ENCODE measurements at places on chromosomes 12 and 14.

GRCh38 chr14:67851785-67852410 lies 32.3 kb downstream of the RAD51B start:
- DNase-seq, result no peak

DNA sequence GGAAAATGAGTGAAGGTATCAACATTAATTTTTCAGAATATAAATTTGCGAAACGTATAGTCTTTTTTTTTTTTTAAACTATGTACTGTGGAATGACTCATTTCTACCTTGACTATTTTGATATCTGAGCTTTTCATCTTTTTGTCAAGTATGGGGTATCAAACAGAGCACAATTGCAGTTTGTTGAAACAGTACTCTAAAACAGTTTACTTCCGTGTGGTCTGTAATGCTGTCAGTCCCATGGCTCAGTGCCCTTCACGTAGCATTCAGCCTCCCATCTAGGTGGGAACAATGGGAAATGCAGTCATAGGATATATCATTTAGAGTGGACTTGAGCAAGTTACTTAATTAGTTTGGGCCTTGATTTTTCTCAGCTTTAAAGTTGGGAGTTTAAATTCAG lies 139.5 kb downstream of the ERC1 start:
- no peak for DNase-seq

DNA sequence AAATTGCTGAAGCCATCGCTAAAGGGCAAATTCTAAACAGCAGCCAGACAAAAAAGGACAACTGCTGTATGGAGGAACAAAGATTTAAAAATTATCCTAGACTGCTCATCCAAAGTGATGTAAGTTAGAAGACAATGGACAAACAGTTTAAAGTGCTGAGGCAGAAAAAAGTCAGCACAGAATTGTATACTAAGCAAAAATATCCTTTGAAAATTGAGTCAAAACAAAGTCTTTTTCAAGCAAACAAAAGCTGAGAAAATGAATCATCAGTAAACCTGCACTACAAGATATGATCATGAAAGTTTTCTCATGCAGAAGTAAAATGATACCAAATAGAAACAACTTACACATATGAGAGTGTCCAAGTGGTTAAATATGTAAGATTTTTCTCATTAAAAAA lies 43.6 kb downstream of the EML5 start:
- DNase-seq, result no peak

- no peak for DNase-seq
These were observed 392.5 kb downstream of the ADAMTS20 start for GRCh38 chr12:43159506-43159905.

- peak; percentile 62 for DNase-seq
These were observed 52.2 kb downstream of the GOLGA5 start for GRCh38 chr14:92846162-92846897.

GRCh38 chr12:6241495-6241894 lies 41.3 kb downstream of the CD9 start:
- no peak for DNase-seq

- no peak for DNase-seq
These were observed 13.5 kb downstream of the MANSC1 start for GRCh38 chr12:12336511-12336910.

- DNase-seq, result peak; percentile 6
These were observed 56.7 kb upstream of the LRFN5 start for GRCh38 chr14:41549821-41550607.

DNA sequence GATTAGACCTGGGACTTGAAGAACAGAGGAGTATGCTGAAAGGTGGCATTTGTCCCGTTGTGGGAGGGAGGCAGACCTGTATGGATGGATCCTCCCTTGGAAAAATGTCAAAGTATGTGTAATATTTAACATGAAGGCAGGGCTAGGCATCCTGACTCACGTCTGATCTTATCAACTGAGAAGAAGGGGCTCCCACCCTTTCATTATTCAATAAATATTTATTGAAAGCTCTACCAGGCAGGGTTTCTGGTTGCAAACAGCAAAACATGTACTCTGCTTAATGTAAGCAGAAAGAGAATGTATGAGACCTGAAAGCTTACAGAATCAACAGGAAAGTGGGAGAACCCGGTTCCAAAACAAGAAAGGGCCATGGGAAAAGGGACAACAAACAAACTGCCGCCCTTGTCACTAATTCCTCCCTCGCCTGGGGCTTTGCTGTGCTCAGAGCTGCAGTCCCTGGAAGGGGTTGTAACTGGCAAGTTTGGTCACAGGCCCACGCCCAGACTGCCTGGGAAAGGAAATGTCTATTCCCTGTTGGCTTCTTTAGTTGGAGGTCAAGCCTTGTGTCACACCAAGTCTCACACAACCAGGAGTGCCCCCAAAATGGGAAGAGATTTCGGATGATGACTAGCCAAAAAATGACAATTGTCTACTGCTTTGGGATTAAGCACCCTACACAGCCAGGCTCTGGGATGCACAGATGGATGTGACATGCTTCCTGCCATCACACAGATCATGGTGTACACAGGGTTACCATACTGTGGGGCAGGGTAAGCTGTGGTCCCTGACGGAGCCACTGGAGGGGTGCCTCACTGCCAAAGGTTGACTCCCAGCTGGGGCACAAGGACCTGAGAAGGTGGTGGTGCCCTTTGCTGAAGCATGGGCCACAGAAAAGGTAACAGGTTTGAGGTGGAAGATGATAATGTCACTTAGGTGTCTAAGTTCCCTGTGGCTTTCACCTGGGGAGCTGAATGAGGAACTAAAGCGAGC lies 36.8 kb downstream of the RAB35 start:
- DNase-seq, result no peak

GRCh38 chr14:55123101-55123500 lies 6.0 kb upstream of the LGALS3 start:
- DNase-seq, result peak; percentile 91

DNA sequence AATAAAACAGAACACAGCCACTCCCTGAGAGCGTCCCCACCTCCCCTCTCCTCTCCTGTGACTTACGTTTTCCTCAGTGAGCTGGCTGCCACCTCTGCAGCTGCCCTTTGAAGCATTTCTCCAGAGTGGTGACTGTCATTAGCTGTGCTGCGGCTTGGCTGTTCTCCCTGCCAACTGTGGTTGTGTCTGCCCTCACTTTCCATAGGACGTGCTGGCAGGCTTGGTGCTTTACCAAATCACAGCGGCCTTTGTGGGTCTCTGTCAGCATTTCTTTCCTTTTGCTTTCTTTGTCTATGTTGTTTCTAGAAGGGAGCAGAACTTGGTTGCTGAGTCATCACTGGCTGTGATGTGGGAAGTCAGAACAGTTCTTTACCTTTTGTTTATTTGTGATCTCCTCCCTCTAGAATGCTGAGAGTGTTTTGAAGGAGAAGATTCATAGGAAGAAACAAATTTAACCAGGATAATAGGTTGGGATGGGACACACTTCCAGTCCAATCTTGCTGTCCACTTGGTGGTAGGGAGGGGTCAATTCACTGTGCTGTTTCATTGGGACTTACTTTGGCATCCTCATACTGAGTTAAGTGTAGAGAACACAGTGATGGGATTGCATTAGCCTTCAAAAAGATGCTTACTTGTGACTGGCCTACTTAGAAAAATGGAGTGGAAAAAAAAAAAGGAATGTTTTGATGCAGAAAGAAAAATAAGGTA lies 88.2 kb downstream of the TMX1 start:
- DNase-seq, result peak; percentile 70

DNA sequence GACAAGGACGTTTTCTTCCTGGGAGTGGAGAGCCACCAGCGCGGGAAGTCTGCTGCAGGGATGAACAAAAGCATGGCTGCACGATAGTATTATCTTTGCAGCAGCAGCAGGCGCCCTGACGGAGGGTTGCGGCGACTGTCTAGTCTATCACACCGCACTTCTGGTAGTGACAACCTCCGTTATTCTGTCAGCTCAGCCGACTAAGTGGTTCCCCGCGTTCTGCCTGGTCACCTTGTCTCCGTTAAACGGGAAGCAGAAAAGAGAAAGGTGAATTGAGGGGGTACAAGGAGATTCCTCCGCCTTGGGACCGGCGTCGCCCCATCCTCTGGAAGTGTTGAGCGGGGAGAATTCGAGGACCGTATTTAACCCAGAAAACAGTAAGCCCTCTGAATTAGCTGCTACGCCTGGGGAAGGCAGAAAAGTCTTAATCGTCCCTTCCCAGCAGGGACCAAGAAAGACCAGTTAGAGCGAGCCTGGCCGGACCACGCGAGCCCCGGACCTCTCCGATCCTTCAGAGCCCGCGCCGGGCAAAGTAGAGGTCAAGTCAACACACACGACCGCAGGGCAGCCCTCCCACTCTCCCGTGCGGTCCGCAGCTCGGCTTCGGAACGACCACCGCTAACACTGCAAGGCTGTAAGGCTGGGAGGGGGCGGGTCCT lies 536 bp upstream of the DAAM1 start:
- no peak for DNase-seq

GRCh38 chr14:61455351-61455750 lies 134.0 kb downstream of the PRKCH start:
- DNase-seq, result no peak

DNA sequence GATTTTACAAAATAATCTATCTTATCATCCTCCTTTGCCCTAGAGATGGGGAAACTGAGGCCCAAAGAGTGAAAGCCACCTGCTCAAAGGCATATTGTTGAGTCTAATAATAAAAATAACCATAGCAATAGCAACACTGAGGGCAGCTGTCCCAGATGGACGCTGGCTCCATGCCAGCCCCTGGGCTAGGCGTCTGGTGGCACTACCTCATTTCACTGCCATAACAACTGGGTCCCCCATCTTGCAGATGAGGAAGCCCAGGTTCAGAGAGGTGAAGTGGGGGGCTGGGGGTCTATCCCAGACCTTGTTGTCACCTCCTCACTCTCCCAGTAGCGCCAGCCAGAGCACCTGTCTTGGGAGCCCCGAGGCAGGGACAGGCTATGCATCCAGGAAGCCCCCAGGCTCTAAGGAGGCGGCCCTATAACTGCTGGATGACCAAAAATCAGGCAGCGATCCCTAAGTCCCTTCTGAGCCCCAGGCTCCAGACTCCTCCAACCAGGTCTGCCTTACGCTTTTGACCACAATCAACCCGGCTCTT lies 12.8 kb downstream of the BDKRB2 start:
- DNase-seq, result no peak

DNA sequence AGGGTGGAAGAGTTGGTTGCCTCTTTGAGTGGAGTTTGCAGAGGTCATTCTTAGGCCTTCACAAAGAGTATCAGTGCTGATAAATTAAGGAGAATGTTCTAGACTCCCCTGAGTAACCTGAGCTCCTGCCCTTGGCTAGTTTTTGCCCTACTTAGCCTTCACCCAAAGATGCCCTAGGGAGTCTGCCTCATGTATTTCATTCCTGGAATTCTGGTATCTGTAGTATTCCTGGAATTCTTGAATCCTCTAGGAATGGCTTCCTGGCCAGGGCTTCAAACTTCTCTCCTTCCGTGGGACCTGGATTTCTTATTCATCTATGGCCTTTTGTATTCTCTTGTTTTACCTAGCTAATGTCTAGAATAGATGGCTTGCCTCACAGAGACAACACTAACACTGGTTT lies 701.1 kb downstream of the NOVA1 start:
- no peak for DNase-seq

- DNase-seq, result no peak
These were observed 72.1 kb downstream of the SPRING1 start for GRCh38 chr12:116665666-116666304.

DNA sequence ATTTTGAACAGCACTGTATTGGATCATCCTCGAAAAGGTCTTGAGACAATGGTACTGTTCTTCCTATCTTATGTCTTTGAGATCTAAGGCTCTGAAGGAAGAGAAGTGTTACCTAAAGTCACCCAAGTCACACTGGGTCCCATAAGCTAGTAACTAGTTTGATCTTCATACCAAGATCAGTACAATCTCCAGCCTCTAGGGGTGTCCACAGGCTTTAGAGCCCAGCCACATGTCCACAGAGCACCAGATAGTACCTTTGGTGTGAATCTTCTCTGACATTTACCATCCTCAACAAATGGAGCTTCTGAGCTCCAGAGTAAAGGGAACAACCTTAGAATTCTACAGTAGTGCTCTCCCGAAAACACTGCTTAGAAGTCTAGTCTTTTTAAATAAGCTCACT lies 78.7 kb downstream of the KSR2 start:
- DNase-seq, result no peak

GRCh38 chr12:47949441-47950341 lies 13.7 kb upstream of the TMEM106C start:
- DNase-seq, result peak; percentile 87

DNA sequence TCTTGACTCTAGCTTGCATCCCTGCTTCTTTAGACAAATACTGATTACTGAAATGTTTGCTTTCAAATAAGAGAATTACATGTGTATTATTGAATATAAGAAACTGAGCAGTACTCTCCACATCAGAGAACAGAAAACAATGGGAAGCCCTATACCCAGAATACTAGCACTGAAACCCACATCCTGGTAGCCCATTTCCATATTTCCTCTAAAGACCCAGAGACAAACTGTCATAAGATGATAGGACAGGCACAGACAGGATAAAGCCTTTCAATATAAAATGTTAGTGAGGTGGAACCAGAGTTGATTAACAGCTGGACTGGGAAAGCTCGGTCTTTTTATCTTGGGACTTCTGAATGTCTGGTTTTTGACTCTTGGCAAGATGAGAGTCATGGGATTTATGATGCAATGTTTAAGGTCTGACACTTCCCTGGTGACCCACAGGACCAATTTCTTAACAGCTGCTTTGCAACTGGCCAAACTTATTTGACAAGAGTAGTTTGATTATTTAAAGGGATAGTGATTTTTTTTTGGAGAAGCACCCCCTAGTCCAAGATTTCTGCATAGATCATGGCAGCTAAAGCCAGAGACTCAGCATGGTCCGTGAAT lies 166.9 kb upstream of the ATXN7L3B start:
- no peak for DNase-seq

GRCh38 chr14:35932136-35932535 lies 106.0 kb downstream of the BRMS1L start:
- DNase-seq, result no peak

GRCh38 chr12:113440947-113441782 lies 19.0 kb downstream of the SDSL start:
- DNase-seq, result no peak

- no peak for DNase-seq
These were observed 79.2 kb upstream of the NCOR2 start for GRCh38 chr12:124646385-124647230.

- DNase-seq, result peak; percentile 39
These were observed 97.4 kb downstream of the KICS2 start for GRCh38 chr12:64124511-64125197.

- DNase-seq, result peak; percentile 96
These were observed 68.3 kb downstream of the DERA start for GRCh38 chr12:15979096-15980092.

GRCh38 chr12:67362526-67362925 lies 93.4 kb downstream of the CAND1 start:
- no peak for DNase-seq

GRCh38 chr14:53793790-53794505 lies 162.7 kb downstream of the BMP4 start:
- no peak for DNase-seq

GRCh38 chr12:69619050-69619449 lies 8.3 kb upstream of the LRRC10 start:
- DNase-seq, result no peak

DNA sequence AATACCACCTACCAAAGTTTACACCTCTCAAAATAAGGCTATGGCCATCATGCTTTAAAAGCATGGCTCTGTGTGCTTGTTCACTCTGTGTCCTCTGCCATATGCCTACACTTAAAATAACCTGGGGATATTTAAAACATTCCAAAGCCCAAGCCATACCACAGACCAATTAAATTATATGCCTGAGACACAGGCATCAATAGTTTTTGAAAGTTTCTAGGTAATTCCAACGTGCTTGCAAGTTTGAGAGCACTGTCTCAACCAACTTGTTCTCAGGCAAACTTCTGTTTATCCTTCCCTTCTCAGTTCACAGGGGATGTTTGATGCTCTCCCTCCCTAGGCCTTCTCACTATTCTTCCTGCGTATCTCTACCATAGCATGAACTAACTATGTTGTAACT lies 3.4 kb upstream of the FRMD6 start:
- no peak for DNase-seq

Measured in AG10803 (cell line).